Stimulated activated CD8-positive, alpha-beta memory T cell treated with anti-CD3 and anti-CD28 coated beads, Interleukin-4, amount 100 ng/mL, for 4 hours (primary cell): ENCODE measurements at places on chromosomes 3 and 15.

- no peak for DNase-seq
These were observed 21.0 kb downstream of the GLCE start for GRCh38 chr15:69181424-69181823.

DNA sequence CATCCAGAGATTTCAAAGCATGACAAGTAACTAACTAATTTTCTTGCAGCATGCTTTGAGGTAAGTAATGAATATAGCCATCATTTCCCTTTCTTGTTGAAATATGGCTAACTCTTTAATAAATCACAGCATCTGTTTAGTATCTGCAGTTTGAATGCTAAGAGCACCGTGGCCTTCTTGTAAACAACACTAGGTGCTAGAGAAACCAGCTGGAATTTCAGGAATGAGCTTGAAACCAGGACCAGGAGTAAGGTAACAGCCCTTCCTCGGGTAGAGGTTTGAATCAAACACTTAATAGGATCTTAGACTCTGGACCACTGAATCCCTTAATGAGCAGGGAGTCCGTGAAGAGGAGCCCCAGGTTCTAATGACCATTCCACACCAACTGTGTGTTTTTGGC, 13.6 kb downstream of the CALML4 start:
- DNase-seq, result no peak

- DNase-seq, result no peak
These were observed 55.0 kb upstream of the NR2E3 start for GRCh38 chr15:71755092-71755970.

GRCh38 chr15:32682569-32682968, 35.2 kb upstream of the GREM1 start:
- DNase-seq, result no peak

DNA sequence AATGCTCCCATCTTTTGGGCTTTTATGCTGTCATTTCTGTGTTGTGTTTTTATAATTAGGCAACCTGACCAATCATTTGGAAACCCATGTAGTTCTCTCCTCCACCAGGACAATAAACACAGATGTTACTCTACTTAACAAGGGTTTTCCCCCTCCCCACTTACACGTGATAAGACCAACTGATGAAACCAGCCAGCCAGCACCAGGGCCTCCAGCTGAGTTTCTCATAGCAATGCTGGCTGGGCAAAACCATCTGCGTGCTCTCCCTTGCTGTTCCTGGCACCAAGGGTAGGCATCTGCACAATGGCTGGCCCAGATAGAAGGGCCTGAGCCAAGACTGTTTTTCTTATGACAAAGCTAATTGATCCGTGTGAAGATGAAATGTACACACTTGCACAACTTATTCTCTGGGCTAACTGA, 310.4 kb downstream of the PLCL2 start:
- no peak for DNase-seq

DNA sequence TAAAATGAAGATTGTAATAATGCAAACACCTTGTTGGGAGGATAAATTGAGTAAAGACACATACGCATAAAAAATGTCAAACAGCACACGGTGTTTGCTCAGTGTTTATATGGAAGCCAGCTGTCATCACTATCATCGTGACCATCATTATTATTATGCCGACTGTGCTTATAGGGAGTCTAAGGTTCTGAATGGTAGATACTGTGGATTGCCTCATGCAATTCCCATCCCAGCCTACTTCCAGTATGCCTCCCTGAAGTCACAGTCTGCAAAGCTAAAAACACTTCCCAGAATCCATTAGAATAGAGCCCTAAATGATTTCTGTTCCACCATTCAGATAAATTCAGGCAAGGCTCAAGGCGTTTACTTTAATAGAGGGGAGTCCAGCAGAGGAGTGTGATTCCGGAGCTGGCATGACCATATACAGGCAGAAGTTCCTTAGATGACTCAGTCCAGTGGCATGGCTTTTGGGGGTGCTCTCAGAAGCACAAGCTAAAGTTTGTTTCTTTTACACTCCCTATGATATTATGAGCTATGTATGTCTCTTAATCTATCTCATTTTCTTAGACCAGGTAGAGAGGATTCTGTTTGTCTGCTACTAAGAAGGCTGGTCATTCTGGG, 148.7 kb downstream of the MEX3B start:
- DNase-seq, result no peak

DNA sequence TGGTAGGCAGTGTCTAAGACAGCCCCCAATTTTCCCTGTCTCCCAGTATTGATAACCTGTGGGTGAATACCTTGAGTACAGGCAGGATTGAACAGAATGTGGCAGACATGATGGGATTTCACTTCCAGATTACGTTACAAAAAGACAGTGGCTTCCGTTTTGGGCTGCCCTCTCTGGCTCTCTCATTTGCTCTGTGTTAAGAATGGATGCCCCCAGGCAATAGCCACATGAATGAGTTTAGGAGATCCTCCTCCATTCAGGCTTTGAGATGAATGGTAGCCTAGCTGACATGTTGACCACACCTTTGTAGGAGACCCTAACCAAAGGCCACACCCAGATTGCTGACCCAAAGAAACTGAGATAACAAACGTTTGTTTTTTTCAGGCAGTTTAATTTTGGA, 34.3 kb downstream of the UBXN7 start:
- DNase-seq, result no peak
